ENCODE measurements at places on chromosomes 4 and X. TPM values are rescaled to one million over a fixed set of nuclear protein-coding genes. Genes with fewer than 3 reads are reported as not detected.

DNA sequence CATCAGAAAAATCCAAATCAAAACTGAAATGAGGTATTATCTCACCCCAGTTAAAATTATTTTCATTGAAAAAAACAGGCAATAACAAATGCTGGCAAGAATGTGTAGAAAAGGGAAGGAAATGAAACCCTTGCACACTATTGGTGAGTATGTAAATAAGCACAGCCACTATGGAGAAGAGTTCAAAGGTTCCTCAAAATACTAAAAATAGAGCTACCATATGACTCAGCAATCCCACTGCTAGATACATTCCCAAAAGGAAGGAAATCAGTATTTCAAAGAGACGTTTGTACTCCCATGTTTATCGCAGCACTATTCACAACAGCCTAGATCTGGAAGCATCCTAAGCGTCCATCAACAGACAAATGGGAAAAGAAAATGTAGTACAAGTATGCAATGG, 932.4 kb downstream of the PCDH18 start:
- DNase-seq: no peak

- no peak for DNase-seq
These were observed 847 bp upstream of the UGT2A2 start for GRCh38 chr4:69640289-69640688.

The MAGEB4 gene
- not detected for total RNA-seq

The VMA21 gene
- 43.0 TPM for total RNA-seq

DNA sequence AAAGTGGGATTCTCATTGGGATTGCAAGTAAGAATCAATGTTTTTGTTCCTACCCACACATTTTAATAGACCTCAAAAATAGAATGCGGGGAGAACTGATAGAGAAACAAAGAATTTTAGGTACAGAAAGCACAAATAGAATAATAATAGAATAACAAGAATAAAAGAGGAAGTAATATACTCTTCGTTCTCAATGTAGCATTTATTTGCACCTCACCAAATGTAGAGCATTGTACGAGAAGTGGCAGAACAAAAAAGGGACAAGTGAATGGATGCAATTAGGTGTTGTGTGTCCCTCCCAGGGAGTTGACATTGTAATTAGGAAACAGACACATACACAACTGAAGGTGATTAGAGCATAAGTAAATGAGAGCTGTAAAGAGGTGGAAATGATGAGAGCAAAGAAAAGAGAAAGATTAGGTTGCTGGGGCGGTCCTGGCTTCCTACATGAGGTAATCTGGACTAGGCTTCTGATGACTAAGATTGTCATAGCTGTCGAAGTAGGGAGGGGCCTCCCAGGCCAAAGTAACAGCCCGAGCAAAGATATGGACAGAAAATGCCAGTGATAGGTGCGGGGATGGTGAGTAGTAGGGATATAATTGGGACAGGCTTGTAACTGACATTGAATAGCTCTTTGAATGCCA, 10.4 kb downstream of the RAB9A start:
- peak; percentile 14 for DNase-seq

The RENBP gene
- total RNA-seq: 6.0 TPM

- DNase-seq: no peak
These were observed 95.4 kb upstream of the FRG1 start for GRCh38 chr4:189845145-189845846.

DNA sequence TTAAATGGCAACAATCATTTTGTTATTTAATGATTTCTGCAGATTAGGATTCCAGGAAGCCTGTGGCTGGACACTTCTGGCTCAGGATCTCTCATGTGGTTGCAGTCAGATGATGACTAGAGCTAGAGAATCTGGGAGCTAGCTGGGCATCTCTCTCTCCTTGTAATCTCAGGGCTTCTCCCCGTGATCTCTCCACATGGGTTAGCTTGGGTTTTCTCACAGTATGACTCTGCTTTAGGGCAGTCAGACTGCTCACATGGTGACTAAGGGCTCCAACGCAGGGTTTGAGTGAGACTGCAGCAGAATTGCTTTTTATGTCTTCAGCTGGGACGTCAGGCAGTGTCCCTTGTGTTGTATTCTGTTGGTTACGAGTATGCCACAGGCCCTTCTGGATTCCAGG, 361.4 kb downstream of the CBLL2 start:
- no peak for DNase-seq

DNA sequence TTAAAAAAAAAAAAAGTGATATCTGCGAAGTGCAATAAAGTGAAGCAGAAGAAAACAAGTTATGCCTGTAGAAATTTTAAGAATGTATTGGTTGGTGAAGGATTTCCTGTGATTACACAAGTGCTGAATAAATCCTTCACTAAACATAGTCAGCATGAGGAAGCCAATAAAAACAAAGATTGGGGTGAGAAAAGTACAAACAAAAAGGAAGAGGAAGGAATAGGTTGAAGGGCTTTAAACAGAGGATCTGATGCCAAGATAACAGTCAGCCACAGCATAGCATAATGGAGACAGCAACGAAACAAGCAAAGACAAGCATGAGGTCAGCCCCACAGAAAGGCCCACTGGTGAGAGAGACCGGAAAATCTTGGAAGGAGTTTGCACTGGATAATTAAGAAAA, 372.2 kb downstream of the ADAM29 start:
- DNase-seq: no peak

DNA sequence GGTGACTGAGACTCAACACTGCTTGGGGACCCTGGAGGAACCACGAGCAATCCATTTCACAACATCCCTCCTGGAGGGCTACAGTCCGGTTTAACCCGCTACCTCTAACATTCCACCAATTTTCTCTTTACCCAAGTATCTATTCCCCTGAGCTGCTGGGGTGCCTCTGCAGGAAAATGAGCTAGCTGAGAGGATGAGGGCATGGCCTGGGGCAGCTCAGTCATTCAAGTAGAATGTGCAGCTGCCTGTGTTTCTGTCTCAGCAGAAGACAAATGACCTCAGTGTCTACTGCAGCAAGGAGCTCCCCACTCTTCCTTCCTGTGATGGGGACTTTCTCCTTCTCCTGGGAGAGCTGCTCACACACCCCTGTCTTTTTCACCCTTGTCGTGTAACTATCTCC, 120.8 kb downstream of the ZNF518B start:
- DNase-seq: no peak

GRCh38 chr4:37721995-37722638, 35.9 kb upstream of the RELL1 start:
- DNase-seq: no peak

GRCh38 chr4:183580370-183580769, 75.5 kb downstream of the ING2 start:
- no peak for DNase-seq

The ZNF141 gene
- total RNA-seq: 26.5 TPM

DNA sequence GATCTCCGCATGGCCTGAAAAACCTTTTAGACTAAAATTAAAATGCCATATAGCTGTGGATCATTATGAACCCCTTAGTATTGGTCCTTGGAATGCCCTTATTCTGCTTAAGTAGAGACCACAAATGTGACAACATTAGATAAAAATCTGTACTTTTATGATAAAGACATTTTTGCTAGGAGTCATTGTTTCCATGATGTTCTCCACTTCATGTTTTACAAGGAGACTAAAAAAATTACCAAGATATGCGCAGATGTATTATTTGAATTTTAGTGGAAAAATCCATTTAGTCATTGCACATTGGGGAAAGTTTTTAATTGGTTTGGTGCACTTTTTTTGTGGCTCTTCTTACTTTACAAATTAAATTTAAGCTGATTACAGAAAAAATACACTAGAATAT, 85.1 kb upstream of the HPRT1 start:
- DNase-seq: no peak

GRCh38 chr4:1078490-1078889, 34.9 kb downstream of the RNF212 start:
- DNase-seq: no peak
